ENCODE measurements at places on chromosomes 2 and 18.

DNA sequence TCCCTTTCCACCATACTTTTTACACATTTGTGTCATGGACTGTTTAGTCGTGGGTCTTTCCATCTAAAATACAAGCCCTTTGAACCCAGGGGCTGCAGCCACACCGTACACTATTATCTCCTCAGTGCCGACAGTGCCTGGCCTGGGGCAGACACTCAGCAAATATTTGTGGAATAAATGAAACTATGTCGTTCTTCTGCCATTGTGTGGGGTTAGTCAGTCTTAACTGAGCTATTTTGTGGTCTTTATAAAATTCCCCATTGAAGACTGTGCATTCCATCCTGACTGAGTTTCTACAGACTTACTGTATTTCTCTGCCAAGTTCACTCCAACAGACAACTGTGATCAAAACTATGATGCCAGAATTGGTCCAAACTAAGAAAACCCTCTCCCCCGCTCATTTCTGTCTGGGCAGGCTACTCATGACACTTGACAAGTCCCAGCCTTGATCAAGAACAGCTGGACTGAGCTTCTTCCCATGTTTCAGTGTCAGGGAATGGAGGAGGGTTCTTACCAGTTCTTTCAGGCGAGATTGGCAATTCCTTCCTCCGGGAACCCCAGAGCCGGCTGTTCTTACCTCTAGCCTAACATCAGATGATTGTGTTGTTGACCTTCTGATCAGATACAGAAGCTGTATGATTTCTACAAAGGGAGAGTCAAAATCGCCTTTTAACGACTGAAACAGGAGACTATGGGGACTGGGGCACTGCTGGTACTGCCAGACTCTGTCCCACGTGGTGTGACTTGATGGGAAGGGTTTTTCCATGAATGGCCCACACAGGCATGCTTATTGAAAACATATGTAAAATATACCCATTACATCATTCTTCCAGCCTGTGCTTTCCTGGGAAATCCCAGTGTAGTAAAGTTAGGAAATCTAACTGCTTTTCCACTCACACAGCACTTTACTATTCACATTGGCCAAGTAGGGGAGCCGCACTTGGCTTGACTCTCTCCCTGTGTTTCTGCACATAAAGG lies 77.4 kb upstream of the NPAS2 start:
- no peak for DNase-seq

GRCh38 chr2:232876161-232876977 lies 6.3 kb downstream of the SNORC start:
- peak; percentile 3 for DNase-seq

- no peak for DNase-seq
These were observed 66.7 kb upstream of the LPIN2 start for GRCh38 chr18:3079653-3080052.

DNA sequence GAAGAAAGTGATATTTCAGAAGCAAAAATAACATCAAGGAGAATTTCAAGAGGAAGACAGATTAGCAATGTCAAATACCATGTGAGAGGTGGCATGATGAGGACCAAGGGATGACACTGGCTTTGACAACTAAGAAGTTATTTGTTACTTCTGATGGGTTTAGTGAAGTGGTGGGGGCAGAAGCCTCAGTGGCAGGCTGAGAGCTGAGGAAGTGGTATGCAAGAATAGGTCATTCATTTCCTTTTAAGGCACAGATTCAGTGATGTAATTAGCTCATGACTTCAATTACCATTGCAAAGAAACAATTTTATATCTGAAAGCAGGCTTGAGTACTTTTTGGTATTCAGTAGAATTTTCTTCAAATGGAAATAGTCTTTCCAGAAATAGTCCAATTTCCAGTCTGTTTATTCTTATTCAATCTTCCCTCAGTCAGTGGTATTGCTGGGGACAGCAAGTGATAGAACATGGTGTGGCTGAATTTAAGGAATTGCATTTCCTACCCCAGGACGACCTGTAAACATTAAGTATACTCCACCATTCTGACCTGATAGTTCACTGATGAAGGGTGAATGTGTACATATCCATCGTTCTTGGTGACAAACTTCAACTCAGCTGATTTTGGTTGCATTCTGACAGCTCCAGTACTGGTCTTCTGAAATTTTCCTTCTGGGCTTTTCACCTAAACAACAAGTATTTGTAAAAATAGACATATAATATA lies 28.2 kb downstream of the GEMIN6 start:
- peak; percentile 28 for DNase-seq

GRCh38 chr2:44954447-44954888 lies 13.0 kb downstream of the SIX3 start:
- no peak for DNase-seq

DNA sequence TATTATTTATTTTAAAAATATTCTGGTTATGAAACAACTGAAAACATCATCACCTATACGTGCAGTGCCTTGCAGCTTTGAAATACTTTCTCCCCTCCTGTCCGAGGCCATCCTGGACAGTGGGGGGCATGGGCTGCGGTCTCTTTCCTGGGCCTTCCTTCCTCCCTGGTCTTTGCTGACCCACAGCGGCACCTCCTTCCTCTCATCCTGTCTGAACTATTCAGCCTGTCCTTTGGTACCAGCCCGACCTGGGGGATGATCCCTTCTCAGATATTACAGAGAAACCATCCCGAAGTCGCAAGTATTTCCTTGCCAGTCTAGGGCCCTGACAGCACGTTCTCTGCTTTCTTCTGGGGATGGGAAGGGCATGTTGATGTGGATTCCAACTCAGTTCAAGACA lies 736.6 kb upstream of the HS6ST1 start:
- DNase-seq = no peak

- DNase-seq = no peak
These were observed 99.5 kb downstream of the DCC start for GRCh38 chr18:52439457-52439856.

GRCh38 chr2:204544961-204545860 lies at the start of gene PARD3B:
TSS of gene PARD3B (plus strand) at chr2:204545475. CDS start at chr2:204546000, 525 bp downstream.
- DNase-seq = no peak

DNA sequence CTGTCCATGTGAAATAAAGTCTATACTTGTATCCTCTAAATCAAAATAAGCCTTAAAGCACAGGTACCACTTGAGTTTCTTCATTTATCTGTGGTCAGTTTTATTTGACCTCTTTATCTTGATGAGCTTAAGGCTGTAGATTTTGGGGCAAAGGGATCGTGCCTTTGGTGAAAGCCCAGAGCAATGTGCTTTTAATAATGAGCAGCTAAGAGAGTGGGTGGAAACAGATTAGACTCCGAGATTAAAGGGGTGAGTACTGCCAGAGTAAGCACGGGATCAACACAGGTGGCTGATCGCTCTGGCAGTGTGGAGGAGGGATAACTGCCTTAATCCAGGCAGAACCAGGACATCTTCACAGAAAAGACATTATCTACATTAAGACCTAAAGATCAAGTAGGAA lies 280.4 kb downstream of the TDRD15 start:
- no peak for DNase-seq

- no peak for DNase-seq
These were observed 233.2 kb downstream of the TCF4 start for GRCh38 chr18:55354795-55355194.

DNA sequence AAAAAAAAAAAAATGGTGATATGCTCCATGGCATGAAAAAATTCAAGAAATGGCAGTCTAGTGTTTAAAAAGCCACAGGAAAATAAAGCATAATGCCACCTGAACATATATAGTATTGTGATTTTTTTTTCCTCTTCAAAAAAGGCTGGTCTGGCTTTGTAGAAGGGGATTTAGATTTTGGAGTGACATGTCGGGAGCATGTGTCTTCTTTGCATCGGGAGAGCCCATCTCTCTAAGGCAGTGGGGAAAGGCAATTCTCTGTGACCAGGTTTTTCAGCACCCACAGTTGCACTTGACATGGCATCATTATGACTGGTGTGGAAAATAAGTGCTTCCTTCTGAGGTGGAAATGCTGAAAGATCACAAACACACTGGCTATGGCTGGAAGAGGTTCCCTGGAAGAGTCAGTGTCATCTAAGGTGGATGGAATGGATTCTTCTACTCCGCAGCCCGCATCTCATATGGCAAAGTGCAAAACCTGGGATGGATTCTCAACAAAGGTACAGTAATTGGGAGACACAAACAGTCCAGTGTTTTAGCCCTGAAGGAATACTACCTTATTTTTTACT lies 172.5 kb downstream of the AGAP1 start:
- DNase-seq = no peak

GRCh38 chr18:11775436-11776174 lies 75.6 kb upstream of the CHMP1B start:
- no peak for DNase-seq

- no peak for DNase-seq
These were observed 1.1 kb downstream of the FNDC4 start for GRCh38 chr2:27493948-27494283.

DNA sequence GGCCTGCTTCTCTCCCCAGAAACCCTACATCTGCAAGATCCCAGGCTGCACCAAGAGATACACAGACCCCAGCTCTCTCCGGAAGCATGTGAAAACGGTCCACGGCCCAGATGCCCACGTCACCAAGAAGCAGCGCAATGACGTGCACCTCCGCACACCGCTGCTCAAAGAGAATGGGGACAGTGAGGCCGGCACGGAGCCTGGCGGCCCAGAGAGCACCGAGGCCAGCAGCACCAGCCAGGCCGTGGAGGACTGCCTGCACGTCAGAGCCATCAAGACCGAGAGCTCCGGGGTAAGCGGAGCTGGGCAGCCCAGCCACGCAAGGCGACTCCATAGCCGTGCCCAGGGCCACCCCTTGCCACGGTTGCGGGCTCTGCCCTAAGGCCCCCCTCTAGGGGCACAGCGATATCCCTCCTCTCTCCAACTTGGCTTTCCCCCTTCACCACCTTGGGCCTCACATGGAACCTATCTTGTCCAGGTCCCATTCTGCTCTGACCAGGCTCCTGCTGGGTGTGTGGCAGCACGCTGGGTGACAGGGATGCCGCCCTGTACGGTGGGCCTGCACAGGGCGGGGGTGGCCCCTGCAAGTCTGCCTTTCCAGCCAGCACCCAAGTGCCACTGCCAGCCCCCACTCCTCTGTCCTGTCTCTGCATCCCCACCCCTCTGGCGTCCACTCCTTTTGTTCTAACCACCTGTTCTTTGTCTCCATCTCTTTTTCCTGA lies 248.9 kb downstream of the GLI2 start:
- DNase-seq = no peak

DNA sequence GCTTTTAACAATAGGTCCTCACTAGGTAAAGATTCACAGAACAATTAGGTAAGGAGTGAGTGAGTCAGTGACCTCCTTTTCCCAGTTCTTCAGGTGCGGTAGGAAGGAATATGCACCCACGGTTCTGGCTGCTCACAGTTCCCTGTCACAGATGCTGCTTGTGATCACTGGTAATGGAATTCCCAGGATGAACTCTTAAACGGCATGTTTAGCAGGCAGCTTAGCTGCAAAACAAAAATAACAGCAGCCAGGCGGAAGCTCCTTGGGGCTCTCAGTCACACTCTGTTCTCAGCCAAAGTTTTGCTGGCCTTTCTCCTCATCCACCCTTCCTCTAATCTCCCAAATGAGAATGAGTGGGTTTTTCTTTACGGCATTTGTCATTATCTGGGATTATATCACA lies 274.5 kb downstream of the MYT1L start:
- DNase-seq = no peak

DNA sequence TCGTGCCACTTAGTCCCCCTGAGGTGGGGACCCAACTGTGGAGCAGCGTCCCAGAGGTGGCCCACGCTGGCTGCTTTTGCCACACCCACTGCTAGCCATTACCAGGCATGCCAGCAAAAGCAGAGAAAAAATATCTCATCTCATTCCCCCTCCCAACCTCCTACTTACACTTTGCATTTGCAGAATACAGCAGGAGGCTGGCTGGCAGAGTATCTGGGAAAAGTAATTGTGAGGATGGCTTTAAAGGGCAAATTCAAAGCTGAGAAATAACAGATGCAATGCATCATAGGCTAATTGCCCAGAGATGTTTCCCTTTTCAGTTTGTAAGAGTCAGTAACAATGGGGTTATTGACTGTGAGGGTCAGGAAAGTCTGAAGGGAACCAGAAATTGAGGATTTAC lies 438.1 kb upstream of the DSEL start:
- DNase-seq = no peak

GRCh38 chr2:230330725-230331124 lies 3.7 kb downstream of the SP140L start:
- no peak for DNase-seq

- DNase-seq = no peak
These were observed 32.2 kb downstream of the PECR start for GRCh38 chr2:216049452-216049851.

GRCh38 chr2:134433979-134434378 lies 180.1 kb downstream of the MGAT5 start:
- no peak for DNase-seq

DNA sequence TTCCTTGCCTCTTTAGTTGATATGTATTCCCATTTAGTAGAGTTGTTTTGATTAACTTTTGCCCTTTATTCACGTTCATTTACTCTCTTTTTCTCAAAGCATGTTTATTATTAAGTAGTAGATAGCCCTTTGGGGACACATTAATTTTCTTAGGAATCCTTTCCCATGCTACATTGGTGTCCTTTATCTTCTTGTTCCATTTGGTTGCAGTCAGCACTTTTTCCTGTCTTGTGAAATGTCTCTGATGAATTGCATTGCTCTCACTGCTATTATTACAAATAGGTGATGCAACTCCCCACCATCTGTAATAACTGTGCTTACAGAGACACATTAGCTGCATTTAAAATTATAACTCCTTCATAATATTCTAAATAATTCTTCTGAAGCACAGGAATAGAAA lies 428.5 kb upstream of the CNTNAP5 start:
- DNase-seq = peak; percentile 6

DNA sequence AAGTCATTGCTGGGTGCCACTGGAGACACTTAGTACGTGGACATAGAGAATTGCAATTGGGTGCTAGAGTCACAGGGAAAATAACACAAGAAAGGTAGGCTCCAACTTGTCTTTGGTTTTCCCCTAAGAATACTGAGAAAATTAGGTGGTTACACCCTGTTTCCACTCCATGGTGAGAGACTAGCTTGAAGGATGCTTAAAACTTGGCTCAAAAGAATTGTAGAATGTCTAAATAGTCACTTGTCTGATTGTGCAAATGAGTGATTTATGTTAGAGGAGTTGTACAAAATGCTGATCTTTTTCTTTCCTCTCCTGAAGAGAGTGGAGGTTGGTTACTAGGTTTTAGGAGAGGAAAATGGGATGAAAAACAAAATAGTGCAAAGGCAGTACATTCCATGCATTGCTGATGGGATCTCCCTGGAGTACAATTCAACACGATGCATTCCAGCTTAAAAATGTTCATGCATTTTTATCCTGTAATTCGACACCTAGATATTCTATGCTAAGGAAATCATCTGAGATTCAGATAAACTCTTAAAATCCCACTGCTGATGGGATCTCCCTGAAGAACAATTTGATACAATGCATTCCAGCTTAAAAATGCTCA lies 2.2 kb upstream of the SERPINB12 start:
- DNase-seq = no peak
